Sigmoid colon (tissue), 7 donors: ENCODE measurements at places on chromosomes 16 and 17.
A peak's percentile ranks its signal among the peaks of the same experiment; 100 is the strongest.

DNA sequence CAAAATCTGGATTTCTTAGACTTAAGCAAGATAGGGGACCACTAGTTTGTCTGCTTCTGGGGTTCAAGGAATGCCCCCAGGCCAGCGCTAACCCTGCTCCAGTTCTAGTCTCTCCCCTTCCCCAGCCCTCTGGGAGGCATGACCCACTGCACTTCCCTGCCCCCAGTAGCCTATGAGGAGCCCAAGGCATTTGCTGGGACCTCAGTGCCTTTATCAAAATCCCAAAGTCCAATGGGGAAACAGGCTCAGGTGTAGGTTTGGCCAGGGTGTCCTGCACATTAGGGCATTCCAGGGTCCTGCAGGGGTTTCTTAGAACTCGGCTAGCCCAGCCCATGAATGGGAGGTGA lies 1.2 kb downstream of the IL4R start:
- no peak for DNase-seq

- DNase-seq = no peak
Measured at GRCh38 chr17:43801844-43802243, 21.6 kb downstream of the CFAP97D1 start.

DNA sequence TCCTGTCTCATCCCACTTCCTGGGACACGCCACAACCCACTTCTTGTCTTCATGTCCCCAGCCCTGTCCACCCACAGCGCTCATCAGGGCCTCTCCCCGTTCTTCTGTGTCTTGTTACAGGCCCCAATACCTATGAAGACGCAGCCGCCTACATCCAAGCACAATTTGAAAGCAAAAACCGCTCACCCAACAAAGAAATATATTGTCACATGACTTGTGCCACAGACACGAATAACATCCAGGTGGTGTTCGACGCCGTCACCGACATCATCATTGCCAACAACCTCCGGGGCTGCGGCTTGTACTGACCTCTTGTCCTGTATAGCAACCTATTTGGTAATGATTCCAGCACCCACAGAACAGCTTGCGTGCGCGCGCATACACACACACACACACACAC lies 70.6 kb downstream of the AMFR start:
- peak; percentile 59 for DNase-seq

- no peak for DNase-seq
Measured at GRCh38 chr17:45256114-45256966, 5.6 kb downstream of the SPATA32 start.

GRCh38 chr17:50050431-50051032 lies 5.4 kb upstream of the ITGA3 start:
- no peak for DNase-seq

DNA sequence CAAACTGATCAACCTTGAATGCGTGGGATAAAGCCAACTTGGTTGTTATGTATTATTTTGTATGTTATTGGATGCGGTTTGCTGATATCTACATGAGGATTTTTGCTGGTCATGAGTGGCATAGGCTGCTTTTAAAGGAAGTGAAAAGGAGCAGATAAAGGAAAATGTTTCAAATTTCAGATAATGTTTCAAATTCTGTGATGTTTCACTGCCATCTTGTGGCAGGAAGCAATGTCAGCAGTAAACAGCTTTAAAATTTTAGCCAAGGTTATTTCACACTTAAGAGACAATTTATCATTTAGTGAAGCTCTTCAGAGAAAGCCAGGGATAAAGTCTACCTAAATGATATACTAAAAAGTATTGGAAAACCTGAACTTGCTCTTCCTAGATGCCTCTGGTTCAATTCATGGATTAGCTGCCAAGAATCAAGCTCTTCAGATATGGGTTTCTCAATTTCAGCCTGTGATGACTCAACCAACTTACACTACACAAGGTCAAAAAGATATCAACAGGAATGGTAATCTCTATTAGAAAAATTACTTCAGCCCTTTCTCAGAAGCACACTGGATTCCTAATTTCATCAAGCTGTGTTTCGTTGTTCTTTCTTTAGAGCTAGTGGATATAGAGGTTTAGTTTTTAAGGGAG lies 136.0 kb upstream of the C17orf78 start:
- DNase-seq = no peak

- peak; percentile 3 for DNase-seq
Measured at GRCh38 chr17:7961421-7961820, 29.4 kb downstream of the CNTROB start.

DNA sequence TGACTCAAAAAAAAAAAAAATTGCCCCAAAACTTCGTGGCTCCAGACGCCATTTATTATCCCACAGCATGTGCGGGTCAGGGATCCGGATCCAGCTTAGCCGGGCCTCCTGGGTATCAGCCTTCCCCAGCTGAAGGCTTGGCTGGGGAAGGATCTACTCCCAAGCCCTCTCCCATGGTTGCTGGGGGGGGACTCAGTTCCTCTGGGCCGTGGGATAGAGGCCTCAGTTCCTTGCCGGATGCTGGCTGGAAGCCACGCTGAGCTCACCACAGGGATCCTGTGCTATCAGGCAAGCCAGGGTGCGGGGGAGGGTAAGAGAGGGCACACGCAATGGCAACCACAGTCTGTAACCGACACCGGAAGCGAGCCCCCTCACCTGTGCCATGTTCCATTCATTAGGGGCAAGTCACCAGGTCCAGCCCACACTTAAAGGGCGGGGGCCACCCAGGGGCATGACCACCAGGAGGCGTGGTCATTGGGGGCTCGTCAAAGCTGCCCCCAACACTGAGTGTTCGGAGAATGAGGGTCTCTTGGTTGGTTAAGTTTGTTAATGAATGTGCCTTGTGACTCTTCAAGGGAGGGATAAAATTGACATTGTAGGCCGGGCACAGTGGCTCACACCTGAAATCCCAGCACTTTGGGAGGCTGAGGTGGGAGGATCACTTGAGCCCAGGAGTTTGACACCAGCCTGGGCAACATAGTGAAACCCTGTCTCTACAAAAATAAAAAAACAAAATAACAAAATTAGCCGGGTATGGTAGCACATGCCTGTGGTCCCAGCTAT lies 210.0 kb upstream of the GSE1 start:
- peak; percentile 69 for DNase-seq

DNA sequence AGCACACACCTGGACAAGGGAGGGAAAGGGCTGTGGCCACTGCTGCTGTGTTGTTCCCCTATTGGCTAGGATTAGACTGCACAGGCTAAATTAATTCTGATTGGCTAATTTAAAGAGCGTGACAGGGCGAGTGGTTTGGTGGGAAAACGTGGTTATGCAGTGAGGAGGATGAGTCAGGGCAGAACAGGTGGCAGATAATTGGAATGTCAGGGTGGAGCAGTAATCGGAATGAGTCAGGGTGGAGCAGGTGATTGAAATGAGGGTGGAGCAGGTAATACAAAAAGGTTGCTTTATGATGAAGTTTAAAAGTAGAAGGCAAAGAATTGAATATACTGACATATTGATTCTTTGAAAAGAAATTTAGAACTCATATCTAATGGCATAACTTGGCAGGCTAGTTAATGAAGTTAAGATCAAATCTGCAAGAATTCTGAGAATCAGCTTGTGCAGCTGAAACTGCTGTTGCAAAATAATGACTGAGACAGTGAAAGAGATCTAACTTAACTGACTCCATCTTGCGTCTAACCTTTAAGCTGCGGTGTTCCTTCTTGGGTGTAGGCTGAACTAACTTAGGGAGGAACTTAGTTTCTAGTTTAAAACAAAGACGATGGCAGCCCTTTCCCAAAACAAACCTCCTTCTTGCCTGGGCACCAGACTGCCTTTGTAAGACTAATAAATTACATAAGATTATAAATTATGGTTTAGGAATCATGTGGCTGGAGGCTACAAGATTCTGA lies 174.3 kb downstream of the UTP18 start:
- DNase-seq = no peak

DNA sequence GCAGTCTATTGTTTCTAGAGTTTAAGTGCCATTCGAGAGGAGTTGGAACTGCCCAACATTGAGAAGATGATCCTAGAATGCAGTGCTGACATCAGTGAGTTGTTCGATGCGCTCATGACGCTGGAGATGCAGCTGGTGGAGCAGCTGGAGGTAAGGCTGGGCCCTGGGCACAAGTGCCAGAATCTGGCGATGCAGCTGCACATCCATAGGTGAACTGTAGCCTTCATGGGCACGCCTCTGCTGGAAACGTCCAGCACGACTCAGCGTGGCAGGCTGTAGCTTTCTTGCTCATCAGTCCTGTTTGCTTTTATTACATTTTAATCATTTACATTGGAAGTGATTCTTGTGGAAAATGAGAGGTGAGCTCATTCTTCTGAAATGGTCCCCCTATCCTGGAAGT lies 31.7 kb downstream of the DRC3 start:
- no peak for DNase-seq

DNA sequence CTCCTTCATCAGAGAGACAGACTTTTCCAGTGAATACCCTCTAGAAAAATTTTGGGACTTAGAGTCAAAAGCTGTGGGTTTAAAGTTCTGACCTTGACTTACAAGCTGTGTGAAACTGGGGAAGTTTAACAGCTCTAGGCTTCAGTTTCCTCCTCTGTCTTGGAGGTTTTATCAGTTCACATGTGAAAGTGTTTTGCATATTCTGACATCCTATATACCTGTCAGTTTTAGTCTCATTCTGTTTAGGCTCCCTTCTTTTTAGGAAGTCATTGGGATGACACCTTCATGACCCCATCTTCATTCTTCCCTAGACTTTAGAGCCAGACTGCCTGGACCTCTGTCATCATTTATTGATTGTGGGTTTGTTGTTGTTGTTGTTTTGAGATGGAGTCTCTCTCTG lies 44.4 kb downstream of the YPEL2 start:
- no peak for DNase-seq
